ENCODE measurements at places on chromosomes 3 and 15. TPM values are rescaled to one million over a fixed set of nuclear protein-coding genes. Genes with fewer than 3 reads are reported as not detected.

The ZPLD1 gene
- not detected for total RNA-seq

The CORO2B gene
- 3.6 TPM for total RNA-seq

The CNTN3 gene
- not detected for total RNA-seq

The SPESP1 gene
- total RNA-seq = not detected

The PLA1A gene
- total RNA-seq = 0.25 TPM

The GOLGA8O gene
- 0.28 TPM for total RNA-seq

All from A549 treated with AZD2906 at 1 μM for 4 hours (cell line).